ENCODE measurements at places on chromosomes 2 and 18.

DNA sequence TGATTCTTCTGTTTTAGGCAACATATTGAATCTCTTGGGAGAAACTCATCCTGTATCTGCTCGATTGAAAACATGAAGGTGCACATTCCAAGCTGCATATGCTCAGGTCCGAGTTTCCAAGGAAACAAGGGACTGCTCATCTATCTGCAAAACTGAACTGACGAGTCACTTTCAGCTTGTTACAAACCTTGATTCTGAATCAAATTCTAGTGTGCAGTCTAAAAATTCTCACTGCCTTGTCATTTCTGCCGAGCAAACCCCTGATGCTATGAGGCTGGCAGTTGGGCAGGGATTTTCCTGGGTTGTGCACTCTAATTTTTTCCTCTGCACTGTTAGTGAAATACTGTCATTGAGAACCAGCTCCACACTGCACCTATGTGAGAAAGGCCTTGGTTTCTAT lies 101.3 kb upstream of the ETAA1 start:
- DNase-seq, result no peak

GRCh38 chr2:113133704-113134598 lies 6.6 kb downstream of the IL1RN start:
- DNase-seq, result no peak

DNA sequence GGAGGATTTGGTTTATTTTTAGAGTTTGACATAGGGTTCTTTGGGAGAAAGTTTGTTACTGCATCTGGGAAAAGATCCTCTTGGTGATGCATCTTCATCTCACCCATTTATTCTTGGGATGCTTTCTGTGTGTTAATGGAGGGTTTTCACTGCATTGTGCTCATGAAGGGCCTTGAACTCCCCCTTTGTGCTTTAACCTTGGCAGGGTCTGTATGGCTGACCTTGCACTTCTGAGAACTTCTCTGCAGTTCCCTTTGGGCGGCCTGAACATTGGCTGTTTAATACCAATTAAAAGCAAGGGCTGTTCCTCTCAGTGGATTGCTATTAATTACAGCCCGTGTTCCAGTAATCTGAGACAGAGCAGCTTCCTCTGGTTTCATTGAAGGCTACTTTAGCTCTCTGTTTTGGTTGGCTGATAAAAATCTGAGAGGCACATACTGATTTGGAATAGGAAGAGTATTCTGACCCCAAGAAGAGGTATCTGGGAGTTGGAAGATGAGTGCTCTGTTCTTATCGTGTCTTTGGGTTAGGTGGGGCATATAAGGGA lies 37.5 kb downstream of the FMNL2 start:
- DNase-seq, result no peak

- DNase-seq, result no peak
These were observed 60.4 kb upstream of the TNP1 start for GRCh38 chr2:216920143-216920876.

DNA sequence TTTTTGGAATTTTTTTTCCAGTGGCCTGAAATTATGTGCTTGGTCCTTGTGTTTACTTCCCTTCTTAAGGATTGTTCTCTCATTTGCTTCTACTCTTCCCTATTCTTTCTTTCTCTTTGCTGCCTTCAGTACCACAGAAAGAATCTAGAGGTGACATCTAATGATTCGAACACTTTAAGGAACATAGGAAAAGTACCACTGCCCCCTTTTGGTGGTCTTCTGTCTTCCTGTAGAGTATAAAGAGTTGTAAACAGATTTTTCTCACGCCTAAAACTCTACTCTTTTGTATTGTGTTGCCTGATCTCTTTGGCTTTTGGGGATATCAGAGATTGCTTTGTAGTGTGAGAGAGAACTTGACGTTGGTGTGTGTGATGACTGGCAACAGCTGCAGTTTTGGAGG lies 7.0 kb upstream of the SCTR start:
- no peak for DNase-seq

GRCh38 chr18:29078273-29078672 lies 901.3 kb upstream of the CDH2 start:
- DNase-seq, result no peak

GRCh38 chr2:72847534-72848315 lies 21.9 kb upstream of the EXOC6B start:
- DNase-seq, result no peak

DNA sequence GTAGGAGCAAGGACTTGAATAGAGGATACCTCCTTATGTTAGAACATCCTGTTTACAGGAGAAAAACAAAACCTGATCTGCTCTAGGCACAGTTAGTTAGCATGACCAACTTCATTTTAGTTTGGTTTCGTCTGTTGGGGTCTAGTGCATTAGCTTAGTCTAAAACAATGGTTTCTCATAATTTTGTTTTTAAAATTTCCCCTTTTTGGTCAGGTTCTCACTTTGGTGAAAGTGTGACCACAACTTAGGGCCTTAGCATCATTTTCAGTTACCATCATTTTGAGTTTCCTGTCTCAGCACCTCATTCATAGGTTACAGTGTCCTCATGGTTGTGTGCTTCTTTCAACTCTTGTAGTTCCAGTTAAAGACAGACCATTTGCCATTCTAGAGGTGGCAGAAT lies 1277.0 kb upstream of the SLC39A10 start:
- no peak for DNase-seq

DNA sequence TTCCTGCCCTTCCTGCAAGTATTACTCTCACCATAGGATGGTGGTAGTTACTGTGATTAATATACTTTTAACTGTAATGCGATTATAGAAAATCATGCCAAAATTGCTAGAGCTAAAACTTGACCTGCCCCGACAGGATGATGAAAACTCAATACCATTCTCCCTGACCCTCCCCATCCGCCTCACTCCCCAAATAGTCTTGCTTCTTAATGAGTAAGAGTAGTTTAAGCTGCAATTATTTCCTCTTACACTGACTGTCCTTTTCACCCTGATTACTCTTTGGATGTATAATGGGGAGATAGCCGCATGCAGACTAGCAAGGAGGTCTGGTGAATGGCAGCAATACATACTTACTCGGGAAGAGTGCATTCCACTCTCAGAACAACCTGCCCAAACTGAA lies 269.6 kb upstream of the SIX3 start:
- no peak for DNase-seq

DNA sequence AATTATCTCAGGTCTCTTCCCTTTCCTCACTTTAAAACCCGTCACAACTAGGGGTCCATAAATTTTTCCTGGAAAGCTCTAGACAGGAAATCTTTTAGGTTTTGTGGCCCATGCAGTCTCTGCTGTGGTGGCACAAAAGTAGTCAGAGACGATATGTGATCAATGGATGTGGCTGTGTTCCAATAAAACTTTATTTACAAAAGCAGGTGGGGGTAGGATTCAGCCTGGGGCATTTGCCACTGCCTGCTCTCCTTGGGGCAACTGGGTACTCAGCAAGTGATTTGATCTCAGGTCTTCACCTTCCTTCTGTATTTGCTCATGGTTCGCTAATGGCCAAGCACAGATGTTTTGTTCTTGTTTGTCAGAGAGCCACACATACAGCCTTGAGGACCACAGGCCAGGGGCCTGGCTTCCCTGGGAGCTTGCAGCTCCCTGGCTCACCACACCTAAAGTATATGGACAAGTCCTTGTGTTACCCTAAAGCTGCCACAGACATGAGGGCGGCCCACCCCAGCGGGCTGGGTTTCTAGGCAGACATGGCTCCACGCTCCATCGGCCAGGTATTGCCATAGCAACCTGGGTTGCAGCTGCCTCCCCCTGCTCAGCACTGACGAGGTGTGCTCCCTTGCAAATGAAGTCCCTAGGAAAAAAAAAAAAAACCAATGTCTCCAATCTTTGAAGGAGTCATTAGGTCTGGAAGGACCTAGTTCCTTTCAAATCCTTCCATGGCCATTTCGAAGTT lies 89.7 kb upstream of the YWHAQ start:
- DNase-seq, result no peak

GRCh38 chr18:79439628-79440023 lies 43.9 kb downstream of the NFATC1 start:
- DNase-seq, result no peak

GRCh38 chr2:31511376-31511775 lies 69.4 kb downstream of the SRD5A2 start:
- no peak for DNase-seq

DNA sequence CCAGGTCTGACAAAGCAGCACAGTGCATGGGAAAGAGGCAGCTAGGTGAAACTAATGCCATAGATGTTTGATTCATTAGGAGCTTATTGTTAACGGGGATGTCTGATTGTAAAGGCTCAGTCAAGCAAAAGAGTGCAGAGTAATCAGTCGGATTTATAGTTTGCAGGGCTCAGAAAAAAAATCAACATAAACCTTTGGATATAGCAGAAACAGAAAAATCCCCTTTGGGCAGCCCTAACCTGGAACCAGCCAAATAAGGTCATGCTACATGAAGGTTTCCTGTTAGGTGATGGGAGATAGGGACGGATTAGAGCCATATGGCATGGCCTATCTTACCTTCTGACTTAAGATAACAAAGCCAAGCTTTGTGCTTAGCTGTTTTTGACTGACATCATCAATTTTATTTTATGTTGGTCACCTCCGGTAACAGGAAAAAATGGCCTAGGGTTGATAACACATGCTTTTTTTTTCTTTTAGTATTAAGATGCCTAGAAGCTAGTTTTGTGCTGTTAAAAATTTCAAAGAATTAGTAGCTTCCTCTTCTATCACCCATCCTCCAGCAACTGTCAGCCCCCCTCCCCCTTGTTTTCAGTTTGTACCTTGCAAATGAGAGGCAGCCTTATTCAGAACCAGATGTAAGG lies 60.7 kb upstream of the ZEB2 start:
- DNase-seq, result no peak

- no peak for DNase-seq
These were observed 58.5 kb upstream of the KCNJ3 start for GRCh38 chr2:154640000-154640399.

DNA sequence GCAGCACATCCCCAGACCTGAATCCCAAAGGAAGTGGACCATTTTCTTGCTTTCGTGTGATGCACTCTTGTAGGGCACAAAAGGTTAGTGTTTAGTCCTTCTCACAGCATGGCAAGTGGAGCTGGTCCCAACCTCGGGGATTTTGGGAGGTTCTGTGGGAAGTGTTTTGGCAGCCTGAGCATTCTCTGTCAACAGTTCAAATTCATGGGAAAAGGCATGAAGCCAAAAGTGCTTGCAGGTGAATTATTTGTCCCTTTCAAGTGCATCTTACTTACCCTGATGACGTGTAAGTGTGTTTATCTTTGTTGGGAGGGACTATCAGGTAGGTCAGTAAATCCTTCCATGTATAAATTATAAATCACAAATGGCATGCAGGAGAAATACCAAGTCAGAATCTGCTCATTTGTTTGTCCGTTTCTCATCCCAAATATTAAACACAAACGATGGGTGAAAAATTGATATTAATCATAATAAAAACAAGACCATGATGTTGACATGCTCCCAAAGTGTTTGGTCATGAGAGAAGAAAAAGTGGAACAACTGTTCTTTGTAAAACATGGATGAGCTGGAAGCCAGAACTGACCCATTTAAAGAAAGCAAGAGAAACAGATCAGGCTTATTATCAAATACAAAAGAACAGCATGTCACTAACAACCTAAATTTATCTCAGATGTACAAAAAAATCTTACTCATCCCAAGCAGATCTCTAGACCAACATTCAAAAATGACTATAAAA lies 57.6 kb downstream of the EPHA4 start:
- peak; percentile 78 for DNase-seq

DNA sequence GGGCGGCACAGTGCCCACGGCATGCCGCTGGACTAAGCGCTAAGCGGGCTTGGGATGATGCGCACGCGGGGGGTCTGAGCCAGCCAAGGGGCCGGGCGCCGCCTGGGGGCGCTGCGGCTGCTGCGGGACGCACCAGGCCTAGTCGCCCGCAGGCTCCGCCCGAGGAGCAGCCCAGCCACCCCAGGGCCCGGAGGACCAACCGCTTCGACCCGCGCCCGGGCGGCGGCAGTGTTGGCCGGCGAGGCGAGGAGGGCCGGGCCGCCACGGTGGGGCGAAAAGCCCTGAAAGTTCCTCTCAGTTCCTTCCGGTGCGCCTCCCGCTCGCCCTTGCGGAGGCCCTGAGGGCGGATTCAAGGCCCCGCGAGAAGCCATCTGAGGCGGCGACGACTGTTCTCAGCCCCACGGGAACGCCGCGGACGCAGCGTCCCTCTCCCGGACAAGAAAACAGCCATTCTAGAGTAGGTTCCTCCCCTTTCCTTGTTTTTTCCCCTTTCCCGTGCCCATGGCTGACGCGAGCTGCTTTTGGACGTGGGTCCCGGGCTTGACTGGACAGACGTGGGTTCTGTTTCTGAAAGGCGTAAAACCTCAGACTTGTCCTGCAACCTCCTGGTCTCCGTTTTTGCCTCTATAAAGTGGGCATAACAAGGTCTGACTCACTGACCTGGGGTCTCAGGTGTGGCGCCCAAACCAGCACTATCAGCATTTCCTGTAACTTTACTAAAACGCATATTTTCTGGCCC lies at the start of gene ANKAR:
TSS of gene ANKAR (plus strand) at position 297 of the 739 bp plus-strand sequence. CDS start 1,821 bp downstream, outside the sequence.
- no peak for DNase-seq

DNA sequence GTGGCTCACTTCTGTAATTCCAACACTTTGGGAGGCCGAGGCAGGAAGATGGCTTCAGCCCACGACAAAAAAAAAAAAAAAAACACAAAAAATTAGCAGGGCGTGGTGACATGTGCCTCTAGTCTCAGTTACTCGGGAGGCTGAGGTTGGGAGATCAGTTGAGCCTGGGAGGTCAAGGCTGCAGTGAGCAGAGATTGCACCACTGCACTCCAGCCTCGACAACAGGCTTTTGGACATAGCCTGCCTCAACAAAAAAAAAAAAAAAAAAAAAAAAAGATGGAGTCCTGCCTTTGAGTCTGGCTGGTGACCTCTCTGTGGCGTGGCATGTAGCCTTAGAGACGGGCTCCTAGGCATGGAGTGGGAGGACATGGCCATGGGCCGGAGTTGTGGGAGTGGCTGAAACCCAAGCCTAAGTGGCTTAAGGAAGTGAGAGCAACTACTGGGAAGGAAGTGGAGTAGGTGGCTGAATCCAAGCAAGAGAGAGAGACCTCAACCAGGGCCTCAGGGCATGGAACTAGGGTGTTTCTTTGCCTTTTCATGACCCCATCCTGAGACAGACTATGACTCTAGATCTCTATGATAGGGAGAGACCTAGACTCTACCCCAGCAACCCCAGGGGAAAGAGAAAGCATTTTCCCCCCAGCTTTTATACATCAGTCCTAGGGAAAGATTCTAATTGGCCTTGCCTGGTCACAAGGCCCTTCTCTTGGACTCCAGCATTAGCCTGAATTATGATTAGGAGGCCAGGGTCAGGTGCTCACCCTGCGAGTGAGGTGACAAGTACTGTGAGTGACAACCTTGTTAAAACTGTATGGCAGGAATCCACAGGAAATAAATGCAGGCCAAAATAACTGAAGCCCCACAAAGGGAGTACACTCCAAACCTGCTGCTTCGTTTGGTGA lies 34.2 kb downstream of the NPAS2 start:
- DNase-seq, result no peak

DNA sequence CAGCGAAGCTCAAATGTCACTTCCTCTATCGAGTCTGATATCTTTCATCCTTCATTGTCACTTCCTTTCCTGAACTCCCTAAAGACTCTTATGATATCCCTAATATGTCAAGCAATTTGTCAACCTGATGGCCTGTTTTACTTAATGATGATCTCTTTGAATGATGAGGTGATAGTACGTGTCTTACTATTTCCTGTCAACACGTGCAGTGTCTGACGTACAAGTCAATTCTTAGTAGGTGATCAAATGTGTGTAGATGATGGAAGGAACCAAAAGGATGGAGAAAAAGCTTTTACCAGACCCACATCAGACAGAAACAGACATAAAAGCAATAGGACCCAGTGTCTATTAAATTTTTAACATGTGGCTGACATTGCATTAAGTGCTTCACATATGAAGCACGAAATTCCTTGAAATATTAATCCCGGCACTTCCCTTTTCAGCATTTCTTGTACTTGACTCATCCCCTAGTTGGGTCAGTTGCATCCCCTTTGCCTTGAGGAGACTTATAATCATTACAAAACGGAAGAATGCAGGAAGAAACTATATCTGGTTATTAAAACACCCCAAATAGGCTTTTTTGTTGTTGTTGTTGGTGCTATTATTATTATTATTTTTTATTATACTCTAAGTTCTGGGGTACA lies 108.6 kb upstream of the NYAP2 start:
- DNase-seq, result no peak

Measured in NCI-H2029 treated with DMSO at 0.1 percent for 48 hours (cell line).